ENCODE measurements at places on chromosomes 12 and 14.

GRCh38 chr14:38950676-38951075, 152.4 kb downstream of the SEC23A start:
- DNase-seq: no peak

DNA sequence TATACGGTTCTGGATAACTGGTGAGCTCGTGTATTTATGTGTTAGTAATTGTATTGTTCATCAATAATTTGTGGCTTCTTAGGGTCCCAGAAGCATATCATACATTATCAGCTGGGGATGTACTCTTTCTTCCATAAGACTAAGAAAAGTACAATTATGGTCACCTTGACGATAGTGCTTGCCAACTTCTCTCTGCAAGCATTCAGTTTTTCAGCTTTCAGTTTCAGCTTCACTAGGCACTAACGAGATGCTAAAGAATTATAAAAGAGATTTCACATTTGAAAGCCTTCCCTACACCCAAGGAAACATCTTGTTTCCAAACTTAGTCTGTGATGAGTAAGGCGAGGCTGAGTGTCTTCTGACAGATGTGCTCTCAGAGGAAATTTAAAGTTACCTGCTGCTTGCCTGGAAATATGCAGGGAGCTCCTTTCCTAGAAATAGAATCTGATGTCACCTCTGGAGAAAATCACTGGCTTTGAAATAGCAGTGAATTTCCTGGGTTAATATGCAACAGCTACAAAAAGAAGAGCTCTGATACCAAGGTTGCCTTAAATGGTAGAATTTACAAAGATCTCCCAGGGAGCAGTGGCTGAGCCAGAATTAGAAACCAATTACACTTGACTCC, 1419.9 kb upstream of the TMEM132C start:
- no peak for DNase-seq

DNA sequence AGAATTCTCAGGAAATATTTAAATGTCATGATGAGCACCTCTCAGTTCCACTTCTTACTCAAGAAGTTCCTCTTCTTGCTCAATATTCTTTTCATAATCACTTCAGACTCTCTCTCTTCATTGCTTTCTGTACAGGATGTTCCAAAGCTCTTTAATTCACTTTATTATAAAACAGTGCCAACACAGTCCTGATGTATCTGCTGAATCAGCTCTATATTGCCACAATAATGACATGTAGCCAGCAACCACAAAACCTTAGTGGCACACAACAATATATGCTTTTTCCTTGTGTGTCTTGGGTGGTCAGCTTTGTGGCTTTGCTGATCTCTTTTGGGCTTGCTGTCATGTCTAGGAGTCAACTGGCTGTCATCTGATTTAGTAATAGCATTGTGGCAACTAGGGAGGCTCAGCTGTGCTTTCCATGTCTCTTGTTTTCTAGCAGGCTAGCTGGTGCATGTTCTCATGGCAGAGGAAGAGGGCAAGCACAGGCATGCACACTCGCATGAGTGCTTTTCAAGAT, 52.8 kb upstream of the SLC2A13 start:
- DNase-seq: no peak

DNA sequence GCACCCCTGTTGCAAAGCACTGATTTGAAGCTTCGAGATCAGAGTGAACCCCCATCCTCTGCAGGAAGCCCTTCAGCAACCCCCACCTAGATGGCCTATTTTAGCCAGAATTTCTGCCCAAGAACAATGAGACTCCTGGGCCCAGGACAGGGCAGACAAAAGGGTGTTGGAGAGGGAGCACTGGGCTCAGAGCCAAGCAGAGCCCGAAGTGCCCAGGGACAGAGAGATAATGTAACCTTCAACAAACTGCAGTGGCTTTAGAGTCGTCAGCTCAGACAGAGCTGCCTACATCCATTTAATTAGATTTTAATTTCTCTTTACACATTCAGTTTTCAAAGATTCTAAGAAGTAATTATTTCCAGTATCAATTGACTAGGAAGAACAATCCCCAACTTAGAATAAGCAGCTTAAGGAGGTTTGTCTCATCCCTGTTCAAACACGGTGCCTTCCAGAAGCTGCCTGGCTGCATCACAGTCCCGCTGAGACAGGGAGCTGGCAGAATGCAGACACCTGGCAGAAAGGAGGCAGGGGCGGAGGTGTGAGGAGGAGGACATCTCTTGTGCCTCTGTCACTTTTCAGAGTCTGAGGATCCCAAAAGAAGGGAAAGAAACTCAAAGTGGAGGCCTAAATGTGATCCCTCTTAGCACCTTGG, 504.9 kb upstream of the CCDC196 start:
- DNase-seq: no peak

- DNase-seq: no peak
These were observed 1069.0 kb downstream of the VRK1 start for GRCh38 chr14:97866195-97866594.

- DNase-seq: no peak
These were observed 101.1 kb downstream of the B4GALNT3 start for GRCh38 chr12:560691-561390.

GRCh38 chr14:33393895-33394368, 455.3 kb downstream of the NPAS3 start:
- DNase-seq: no peak

- DNase-seq: no peak
These were observed 220.1 kb downstream of the ADAMTS20 start for GRCh38 chr12:43331935-43332334.

DNA sequence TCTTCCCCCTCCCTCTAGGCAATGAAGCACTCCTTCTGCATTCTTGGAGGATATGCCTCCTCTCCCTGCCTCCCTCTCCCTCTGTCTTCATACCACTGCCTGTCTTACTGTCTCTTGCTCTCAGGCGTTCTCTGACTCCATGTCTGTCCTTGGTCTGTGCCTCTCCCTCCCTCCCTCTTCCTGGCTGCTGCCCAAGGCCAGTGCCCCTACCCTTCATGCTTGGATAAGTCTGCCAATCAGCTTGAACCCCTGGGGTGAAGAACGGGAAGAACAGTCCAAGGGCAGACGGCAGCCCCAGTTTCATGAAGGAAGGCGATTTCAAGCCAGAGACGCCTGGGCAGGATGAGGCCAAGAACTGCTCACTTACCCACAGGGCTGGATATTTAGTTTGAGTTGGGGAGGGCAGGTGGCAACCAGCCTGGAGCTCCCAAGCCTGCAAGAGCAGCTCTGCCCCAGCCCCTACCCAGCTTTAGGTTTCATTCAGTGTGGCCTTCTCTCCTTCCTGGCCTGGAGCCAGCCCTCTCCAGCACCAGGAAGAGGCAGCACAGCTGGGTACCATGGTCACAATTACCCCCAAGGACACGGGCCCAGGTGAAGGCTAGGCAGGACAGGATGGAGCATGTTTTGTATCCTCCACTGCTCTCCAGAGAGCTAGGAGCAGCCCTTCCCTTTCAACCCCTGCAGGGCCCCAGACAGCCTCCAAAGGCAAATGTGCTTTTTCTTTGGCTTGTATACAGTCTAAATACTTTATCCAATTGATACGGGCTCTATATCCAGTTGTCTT, 35.8 kb upstream of the LTBP2 start:
- DNase-seq: no peak

- no peak for DNase-seq
These were observed 8.2 kb upstream of the MRPL42 start for GRCh38 chr12:93459097-93459496.

DNA sequence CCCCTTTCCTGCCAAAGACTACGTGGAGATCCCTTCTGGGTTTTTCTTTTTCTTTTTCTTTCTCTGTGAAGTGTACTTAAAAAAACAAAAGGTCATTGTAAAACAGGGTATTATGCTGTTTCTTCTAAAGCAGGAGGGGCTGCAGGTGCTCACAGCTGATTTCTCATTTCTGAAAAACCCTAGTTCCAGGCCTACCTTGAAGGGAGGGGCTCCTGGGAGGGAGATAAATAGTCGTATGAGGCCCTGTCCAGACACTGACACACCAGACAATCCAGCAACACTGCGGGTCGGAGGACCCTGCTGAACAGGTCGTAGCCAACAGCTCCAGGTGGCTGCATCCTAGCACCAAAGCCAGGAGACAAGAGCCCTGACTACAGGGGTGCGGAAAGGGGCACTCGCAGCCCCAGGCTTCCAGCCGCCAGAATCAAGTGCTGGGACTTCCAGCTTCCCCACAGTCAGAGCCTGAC, 41.1 kb downstream of the PSMA6 start:
- DNase-seq: no peak

DNA sequence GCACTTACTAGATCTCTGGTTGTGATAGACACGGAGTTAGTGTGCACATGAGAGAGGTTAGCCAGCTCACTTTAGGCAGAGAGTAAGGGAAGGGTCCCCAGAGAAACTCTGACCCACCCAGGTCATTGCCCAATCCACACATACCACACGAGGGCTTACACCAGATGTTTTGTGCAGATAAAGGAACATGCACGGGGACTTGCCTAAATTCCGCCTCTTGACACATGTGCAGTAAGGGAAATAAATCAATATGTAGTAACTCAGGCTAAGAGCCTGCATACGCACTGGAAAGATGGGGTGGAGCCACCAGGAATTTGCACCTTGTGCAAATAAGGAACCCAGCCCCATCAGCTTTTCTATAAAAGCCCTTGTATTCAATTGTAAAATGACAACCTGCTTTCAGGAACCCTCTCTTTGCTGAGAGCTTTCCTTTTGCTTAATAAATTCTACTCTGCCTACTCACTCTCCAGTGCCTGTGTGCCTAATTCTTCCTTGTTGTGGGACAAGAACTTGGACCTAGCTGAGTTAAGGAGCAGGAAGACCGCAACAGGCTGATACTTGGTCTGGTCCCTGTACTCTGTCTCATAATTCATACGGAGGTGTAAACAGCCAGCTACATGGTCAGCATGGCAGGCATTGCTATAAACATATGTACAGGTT, 120.2 kb downstream of the EMP1 start:
- no peak for DNase-seq

GRCh38 chr14:74500417-74501134, 7.0 kb downstream of the ISCA2 start:
- DNase-seq: no peak

Measured in activated CD4-positive, alpha-beta T cell treated with anti-CD3 and anti-CD28 coated beads for 4 hours (primary cell).